ENCODE measurements at places on chromosomes 12 and 14.

- DNase-seq = no peak
These were observed 28.1 kb upstream of the GPR68 start for GRCh38 chr14:91272341-91273272.

GRCh38 chr14:55519473-55520080, 60.4 kb upstream of the KTN1 start:
- no peak for DNase-seq

DNA sequence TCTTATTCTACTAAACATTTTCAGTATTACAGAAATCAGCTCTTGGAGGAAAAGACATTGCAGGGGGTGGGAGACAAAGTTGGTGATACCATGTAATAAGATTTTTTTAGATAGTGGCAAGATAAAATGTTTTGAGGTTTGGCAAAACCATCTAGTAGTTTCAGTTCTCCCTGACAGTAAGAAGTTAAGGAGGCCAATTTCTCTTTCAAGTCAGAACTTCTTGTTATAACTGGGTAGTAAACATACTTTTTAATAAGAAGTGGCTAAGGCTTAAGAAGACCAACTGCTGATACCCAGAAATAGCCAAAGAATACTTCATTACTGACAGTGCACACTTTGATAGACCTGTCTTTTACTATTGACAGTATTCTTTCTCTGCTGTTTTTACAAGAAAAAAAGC, 452.3 kb downstream of the DIO2 start:
- no peak for DNase-seq

DNA sequence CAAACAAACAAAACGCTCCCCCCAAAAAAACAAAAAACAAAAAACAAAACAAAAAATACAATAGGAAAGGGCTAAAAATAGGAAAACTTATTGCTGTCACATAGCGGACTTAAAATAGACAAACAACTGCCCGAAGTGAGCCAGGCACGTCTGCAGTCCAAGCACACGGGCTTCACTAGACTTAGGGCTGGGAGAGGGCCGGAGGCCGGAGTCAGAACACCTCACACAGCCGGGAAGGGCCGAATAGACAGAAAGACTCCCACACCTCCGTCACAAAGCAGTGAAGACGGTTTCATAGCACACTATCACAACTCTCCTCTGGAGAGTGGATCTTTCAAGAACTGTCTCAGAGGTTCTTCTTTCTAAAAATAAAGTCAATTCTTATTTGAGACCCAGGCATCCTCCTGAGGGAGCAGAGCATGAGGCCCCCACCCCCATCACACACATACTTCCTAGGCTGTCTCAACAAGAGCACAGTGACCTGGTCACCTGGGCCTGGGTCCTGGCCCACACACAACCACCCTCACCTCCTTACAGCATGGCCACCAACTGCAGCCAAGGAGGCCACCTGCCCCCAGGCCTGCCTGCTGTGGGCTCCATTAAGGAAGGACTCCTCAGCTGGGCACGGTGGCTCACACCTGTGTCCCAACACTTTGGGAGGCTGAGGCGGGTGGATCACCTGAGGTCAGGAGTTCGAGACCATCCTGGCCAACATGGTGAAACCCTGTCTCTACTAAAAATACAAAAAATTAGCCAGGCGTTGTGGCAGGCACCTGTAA, 6.7 kb downstream of the BAG5 start:
- no peak for DNase-seq

GRCh38 chr14:28577711-28578131, 188.9 kb upstream of the FOXG1 start:
- DNase-seq = no peak

DNA sequence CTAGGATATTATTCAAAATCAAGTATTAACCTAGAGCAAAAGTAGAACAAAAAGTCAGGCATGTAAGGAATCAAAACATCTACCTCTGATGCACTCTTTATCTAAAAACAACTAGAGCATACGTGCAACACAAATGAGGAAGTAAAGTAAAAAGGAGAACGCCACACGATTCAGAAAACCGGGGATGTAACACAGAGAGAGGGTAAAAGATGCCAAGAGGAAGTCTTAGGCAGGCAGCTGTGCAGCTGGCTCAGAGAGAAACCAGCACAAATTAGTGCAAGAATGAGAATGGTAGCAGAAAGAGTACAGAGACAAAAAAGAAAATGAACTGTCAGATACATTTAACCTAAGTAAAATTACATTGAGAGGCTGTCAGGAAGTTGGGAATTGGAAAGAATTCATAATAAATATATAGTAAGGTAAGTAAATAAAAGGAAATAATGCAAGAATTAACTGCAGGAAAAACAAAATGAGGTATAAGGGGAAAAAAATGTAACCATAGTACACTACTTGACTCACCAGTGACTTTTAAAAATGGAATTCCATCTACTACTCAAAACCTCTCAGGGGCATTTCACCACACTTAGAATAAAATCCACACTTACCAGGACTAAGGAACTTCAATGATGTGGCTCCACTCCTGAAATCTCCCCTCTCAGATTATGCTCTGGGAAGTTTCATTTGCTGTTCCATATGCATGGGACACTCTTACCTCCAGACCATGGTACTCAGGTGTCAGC, 17.1 kb downstream of the BCAT1 start:
- DNase-seq = no peak

DNA sequence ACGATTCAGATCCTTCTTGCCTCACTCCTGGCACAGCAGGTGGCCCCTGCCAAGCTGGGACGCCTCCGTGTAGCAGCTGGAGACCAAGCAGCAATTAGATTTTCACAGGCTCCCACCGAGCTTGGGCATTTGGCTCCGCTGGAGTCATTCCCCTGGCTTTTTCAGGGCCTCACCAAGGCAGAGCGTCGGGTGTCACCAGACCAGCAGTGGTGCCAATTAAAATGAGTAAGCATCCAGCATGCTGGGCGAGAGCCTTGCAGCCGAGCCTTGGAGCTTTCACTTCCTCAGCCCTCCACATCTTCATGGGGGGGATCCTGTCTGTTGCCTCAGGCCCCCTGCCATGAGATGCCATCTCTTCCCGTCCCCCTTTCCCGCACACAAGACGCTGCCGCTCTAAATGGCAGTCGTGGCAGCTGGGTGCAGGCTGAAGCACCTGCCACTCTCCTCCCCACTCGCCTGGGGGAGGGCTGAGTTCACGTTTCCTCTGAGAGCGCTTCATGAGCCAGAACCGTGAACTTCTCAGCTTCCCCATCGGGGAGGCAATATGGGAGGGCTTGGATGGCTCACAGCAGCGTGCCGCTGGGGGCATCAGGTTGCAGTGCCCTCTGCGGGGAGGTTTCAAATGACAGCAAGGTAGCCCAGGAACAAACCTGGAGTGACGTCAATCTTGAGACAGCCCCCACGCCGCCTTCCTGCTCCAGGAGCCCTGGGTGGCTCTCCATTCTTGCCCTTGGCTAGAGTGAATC, 11.7 kb downstream of the TPCN1 start:
- peak; percentile 16 for DNase-seq

- peak; percentile 68 for DNase-seq
These were observed 17.4 kb downstream of the RPS6KL1 start for GRCh38 chr14:74905595-74906142.

DNA sequence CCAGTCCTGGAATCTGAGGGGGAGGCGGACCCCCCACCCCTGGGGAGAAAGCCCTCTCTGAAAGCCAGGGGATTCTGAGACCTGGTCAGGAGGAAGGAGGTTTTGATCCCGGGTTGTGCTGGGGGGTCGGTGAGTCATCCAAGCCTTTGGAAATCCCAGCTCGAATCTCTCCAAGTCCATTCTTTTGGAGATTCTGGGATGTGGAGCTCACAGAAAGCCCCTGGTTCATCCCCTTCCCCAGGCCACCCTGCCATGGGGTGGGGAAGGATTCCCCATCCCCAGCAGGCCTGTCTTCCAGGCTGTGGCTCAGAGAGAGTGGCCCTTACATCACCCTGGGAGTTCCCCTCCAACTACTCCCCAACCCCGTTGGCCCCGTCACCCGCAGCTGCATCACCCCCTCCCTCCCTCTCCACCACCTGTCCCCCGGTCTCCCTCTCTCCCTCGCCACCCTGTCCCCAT, 14.3 kb downstream of the EXOC3L4 start:
- no peak for DNase-seq

DNA sequence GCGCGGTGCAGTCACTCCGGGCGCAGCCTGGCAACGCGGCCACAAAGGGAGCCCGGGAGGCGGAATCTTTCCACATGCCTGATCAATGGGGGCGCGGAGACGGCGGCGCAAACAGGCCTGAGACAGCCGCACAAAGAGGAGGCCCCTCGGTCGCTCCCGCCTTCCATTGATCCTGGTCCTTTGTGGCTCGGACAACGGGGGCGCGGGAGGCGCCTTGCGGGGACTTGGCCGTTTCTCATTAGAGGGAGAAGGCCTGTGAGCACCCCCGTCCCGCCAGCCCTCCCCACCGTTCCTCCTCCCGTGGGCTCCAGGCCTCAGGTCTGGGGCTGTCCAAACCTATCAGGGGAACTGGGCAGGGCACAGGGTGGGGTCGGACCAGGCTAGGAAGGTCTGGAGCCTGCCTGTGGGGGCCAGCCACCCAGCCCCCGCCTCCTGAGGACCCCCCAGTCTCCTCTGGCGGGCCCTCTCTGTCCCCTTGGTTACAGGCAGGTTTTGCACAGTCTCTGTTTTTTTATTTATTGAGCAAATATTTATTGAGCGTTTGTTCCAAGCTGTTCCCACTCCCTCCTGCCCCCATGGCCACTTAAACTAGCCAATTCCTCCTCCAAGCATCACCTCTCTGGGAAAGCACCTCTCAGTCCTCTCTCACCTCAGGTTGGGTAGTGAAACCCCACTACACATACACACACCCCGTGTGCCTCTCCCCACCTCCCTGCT, 29.0 kb upstream of the MSI1 start:
- DNase-seq = no peak

DNA sequence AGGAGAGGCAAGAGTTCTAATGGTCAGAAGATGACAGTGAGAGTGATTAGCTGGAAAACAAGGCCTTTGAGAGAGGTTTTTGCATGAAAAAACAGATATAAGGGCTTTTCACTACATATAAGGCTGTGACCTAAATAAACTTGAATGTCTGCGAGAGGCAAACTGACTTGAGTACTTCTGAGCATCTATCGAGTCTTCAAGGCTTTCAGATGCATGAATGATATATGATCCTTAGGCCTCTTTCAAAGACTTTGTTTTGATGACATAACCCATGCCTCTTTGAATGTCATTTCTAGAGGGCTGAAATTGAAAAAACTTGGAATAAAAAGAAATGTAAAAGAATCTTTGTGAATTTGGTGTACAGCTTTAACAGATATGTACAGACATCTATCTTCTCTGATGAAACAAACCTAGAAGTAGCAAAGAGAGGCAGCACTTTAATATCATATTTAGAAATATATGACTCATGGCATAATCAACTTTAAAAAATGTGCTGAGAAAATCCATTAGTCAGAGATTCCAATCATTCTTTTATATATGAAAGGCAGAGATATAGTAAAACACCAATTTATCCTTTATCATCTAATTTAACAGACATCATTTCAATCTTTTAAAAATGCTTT, 72.6 kb downstream of the PPM1H start:
- DNase-seq = no peak

GRCh38 chr12:120056739-120057138, 59.8 kb downstream of the RAB35 start:
- no peak for DNase-seq

DNA sequence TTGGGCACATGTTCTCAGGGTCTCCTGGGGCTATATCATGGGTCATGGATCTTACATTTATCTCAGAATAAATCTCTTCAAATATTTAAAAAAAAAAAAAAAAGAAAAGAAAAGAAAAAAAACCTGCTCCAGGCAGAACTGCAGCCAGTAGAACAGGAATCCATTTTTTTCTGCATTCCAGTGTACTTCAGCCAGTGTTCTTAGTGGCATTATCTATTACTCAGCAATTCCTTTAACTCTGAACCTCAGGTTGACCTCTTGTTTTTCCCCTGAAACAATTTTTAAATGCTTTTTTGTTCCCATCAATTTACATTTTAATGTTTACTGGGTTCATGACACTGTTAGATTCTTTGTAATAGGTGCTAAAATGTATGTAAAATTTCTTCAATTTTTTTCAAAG, 66.7 kb upstream of the STXBP6 start:
- no peak for DNase-seq

DNA sequence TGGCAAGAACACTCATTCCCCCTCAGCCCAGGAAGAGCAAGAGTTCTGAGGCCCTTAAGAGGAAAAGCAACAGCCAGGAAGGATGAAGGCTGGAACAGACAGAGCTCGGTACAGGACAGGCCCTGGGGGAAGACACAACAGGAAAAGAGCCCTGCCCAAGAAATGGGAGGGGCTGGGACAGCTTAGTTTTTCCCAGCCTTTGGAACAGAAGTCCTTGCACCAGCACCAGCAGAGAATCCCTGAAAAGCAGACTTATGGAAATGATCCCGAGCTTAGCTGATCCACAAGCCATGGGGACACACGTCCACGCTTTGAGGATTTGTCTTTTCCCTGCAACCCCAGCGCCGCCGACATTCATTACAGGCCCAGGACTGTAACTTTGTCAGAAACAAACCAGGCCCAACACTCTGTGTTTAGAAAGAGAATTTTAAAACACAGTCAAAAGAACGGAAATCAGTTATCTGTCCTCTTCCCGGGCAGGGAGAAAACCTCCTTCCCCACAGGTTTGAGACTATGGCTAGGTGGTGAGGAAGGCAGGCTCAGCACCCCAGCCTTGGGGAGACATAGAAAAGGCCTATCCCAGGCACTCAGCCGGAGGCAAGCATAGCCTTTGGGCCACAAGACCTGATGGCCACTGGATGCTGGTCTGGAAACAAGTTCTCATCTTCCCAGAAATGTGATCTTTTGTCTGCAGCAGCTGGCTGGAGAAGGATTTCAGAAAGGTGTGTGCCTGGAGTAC, 4.0 kb upstream of the AVIL start:
- no peak for DNase-seq

DNA sequence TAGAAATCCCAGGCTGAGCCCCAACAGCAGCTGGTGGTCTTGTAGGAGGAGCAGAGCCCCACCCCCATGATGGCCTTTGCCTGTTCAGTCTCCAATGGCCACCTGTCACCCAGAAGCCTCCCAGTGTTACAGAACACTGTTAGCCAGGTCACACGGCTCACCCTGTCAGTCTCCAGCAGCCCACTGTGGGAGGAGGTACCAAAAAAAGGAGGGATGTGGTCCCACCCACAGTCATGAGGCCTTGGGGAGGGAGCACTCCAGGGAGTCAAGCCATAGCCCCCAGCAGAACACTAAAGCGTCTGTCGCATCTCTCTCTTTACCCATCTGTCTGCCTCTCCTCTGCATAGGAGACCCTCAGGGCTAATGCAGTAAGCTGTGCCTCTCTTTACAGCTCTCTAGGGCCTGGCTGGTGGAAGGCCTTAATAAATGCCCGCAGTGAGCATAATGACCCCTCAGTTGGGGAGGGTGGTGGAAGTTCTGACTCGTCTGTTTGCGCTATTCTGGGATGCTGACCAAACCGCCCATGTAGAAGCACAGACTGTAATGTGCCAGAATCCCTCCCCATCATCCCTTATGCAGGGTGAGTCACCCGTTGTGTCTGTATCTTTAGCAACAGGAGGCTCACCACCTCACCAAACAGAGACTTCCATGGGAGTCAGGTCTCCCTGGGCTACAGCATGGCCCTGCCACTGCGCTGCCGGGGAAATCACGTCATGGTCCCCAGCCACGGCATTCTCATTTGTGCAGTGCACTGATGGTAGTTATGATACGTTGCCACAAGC, 14.6 kb downstream of the C14orf132 start:
- DNase-seq = no peak

Data from activated naive CD4-positive, alpha-beta T cell (primary cell).